NCI-H345 (cell line): ENCODE measurements at places on chromosomes 6 and 20.

- no peak for DNase-seq
Observed at GRCh38 chr6:169141671-169142537, 111.7 kb downstream of the THBS2 start.

GRCh38 chr6:16168858-16169257 is 40.0 kb downstream of the MYLIP start:
- DNase-seq = peak; percentile 1

- DNase-seq = no peak
Observed at GRCh38 chr20:61126369-61127195, 125.5 kb upstream of the CDH4 start.

GRCh38 chr6:10412461-10413261 is 2.2 kb downstream of the TFAP2A start:
- peak; percentile 10 for DNase-seq

- DNase-seq = no peak
Observed at GRCh38 chr6:161434350-161434749, 160.5 kb upstream of the AGPAT4 start.

GRCh38 chr6:137870744-137871247 is 3.7 kb downstream of the TNFAIP3 start:
- no peak for DNase-seq

GRCh38 chr6:122620428-122620827 is 10.2 kb downstream of the PKIB start:
- no peak for DNase-seq

DNA sequence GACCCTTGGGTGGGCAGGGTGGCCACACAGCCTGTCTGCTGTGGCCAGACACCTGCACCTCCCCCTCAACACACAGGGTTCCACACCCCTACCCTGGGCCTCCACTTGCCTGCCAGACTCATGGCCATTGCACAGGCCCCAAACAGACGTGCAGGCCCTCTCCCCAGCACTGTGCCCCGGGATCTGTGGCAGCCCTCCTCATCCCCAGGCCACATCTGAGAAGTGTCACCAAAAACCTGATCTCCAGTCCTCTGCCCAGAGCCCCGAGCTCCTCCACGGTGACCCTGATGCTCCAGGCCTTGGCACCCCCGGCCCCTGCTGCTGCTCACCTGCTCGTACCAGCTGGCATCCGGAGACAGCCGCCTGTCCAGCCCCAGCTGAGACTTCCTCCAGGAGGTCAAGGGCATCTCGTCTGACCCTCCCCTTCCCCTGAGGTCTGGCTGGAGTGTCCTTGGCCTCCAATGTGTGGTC is 160.1 kb downstream of the DLL1 start:
- DNase-seq = no peak

DNA sequence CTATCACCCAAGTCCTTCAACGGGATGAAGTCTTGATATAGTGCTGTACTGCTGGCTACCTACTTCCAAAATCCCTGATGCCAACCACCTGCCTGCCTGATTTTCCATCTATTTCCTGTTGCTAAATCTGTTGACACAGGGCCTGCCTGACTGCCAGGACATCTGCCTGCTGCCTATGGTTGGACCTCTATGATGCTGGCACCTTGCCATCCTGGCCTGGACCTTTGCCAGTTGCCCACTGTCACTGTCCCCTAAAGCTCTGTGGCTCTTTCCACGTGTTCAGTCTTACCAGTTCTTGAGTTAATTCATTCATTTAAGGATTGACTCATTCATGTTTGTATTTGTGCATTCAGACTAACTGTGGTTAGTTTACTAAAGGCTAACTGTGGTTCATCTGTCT is 9.2 kb upstream of the RGS17 start:
- DNase-seq = peak; percentile 95

GRCh38 chr6:150280703-150281102 is 88.1 kb upstream of the IYD start:
- DNase-seq = no peak
